Iris pigment epithelial cell (primary cell): ENCODE measurements at places on chromosomes 12 and 14.

DNA sequence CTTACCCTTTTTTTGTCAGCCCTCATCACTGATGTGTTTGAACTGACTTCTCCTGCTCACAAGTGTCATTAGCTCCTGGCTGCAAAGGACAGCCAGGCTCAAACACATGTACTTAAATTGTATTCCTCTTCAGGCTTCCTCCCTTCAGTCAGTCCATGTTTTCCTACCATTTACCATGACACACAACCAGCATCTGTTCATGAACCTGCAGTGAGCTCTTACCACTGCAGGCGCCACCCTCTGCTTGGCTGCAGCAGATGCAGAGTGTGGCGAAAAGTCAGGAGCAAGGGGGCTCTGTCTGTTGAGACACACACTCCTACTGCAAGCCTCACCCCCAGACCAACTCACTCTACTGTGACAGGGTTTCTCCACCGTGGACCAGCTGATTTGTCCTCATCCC lies 70.2 kb downstream of the TSPAN11 start:
- no peak for DNase-seq

- DNase-seq, result no peak
Observed at GRCh38 chr12:59122784-59123183, 202.5 kb upstream of the LRIG3 start.

DNA sequence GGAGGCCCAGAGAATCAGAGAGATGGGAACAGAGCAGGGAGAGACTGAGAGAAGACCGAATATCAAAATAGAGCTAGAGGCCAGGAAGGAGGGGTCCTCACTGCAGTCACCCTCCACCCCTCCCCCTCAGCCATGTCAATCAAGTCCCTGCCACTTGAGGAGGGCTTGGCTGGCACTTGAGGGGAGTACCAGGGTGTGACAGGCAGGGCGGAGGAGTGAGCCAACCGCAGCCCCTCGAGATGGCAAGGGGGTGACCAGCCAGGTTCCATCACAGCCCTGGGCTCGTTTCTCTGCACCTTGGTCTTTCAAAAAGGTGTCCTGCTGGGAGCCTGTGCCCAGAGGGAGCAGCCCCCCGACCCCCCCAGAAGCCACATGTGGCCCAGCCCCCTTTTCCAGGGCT lies 4.2 kb downstream of the AQP5 start:
- DNase-seq, result no peak

DNA sequence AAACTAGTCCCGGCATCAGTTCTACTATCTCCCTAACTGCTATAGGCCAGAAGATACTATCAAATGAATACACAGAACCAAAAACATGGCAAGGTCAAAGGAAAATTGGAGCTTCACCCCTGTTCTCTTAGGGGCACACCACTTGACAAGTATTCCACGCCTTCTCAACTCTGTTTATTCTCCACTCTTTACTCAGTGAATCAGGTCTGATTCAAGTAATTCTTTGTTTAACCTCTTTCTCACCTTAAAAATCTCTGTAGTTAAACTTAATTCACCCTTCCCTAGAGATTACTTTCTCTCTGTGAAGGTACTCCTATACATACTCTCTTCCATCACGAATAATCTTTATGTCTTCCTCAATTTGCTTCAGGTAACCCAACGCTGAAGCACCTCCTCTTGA lies 248.9 kb downstream of the MED13L start:
- DNase-seq, result no peak

GRCh38 chr14:101174522-101174838 lies 271.0 kb upstream of the RTL1 start:
- DNase-seq, result no peak
